ENCODE measurements at places on chromosomes 3 and 15. TPM values are rescaled to one million over a fixed set of nuclear protein-coding genes. Genes with fewer than 3 reads are reported as not detected.

The ABCC5 gene
- total RNA-seq, result 62.3 TPM

The CGNL1 gene
- 36.4 TPM for total RNA-seq

The FGF7 gene
- total RNA-seq, result 5.7 TPM

The CRYGS gene
- total RNA-seq, result 4.4 TPM

The WDR53 gene
- 12.3 TPM for total RNA-seq

DNA sequence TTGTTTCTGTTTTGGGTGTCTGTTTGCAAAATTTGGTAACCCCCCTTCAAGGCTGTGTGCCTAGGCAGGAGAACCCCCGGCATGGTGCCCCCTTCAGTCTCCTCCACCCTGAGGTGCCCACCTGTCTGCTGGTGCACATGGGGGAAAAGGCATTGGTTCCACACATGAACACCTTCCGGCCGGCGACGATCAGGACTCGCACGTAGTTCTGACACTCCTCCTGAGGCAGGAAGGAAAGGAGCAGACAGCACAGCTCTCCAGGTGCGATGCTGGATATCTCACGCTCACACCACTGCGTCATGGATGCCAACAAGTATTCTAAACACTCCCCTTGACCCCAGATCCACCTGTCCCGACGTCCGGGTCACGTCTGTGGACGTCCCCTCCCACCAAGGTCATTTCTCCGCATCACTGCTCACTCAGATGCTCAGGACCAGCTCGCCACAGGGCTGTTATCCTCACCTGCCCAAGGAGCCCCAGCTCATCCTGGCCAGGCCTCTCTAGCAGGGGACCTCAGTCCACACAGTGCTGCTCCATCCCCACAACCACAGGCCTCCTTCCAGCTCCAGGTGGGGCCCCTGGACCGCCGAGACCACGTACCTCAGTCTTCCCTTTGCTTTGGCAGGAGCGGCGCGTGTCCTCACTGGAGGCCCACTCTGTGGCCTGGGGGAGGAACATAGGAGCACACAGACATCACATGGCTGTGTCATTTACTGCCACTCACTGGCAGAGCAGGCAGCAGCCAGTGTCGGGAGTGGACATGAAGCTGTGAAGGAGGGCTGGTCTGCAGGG, 99.0 kb downstream of the SEMA5B start:
- no peak for DNase-seq

DNA sequence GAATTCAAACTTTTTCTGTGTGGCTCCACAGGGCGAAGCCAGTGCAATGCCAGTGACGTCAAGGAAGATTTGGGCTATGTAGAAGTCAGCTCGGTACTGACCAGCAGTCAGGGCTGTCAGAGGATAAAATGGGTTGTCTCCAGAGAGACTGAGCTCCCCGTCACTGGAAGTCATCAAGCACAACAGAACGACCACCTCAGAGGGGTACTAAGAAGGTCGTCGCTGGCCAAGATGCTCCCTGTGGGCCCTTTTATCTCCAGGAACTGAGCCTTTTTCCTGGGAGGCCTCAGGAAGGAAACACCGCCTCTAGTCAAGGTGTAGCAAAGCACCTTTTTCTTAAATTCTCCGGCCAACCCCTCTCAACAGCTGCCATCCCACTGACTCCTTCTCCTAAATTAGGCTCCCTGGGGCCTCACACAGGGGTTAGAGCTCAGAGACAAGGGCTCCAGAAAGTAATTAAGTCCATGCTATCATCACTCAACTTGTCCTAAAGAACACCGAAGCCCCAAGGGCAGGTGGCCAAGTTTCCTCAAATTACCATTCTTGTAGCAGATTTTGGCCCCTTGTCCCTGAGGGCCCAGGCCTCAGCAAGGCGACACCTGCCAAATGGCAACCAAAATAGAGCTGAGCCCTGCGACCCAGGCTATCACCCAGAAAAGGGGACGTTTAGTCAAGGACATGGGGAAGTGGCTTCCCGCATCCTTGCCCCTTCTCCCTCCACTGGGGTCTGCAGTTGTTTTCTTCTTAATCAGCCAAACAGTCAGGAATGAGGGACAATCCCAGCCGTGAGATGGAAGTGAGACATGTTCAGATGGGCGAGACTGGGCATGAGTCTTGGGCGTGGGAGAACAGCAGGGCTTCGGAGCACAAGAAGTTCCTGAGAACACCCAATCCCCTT, 48.0 kb downstream of the SSUH2 start:
- no peak for DNase-seq

- DNase-seq, result no peak
Measured at GRCh38 chr15:83815506-83815905, 161.6 kb downstream of the ADAMTSL3 start.

DNA sequence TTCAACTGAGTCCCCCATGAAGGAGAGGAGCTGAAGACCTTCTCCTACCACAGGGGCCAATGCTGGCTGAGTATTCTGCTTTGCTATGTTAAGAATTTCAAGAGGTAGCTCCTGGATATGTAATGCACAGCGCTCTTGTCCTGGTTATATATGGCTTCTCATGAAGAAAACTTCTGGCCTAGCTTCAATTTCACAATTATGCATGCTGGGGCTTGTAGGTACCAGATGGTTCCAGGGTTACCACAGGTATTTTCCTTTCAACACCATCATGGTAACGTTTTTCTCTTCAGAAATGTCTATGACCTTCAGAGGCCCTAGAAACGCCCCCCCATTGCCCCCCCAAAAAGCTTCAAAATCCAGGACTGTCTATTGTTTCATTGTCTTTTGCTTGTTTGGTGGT, 311.7 kb upstream of the ICE2 start:
- no peak for DNase-seq

GRCh38 chr3:138609898-138610266, 1.3 kb downstream of the FAIM start:
- no peak for DNase-seq

GRCh38 chr3:196996454-196997265, 28.0 kb upstream of the PIGZ start:
- DNase-seq, result no peak

DNA sequence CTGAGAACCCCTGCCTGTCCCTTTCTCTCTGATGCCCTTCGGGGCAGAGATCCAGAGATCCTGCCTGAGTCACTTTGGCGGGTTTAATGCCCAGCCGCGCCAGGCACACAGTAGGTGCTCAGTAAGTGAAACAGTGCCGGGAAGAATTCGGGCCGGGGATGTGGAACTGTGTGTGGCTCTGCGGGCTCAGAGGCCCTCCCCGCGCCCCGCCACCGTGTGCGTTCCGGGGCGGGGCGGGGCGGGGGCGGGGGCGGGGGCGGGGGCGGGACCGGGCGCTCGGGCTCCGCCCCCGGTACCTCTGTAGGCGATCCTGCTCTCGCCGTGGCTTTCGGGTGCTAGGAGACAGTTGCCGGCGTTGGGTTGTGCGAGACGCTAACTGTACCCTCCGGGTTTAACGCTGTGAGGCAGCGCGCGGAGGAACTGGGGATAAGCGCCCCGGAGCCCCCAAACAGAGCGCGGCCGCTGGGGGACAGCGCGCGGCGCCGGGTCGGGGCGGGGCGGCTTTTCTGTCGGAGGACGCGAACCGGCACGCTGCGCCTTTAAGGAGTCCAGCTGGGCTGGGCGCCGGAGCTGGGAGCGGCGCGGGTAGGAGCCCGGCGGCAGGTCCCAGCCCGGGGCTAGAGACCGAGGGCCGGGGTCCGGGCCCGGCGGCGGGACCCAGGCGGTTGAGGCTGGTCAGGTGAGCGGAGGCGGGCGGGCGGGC, at the start of gene ABHD6:
Gene ABHD6 (plus strand): TSS at position 555 of the 703 bp plus-strand sequence. CDS start 18,795 bp downstream, outside the sequence.
- peak; percentile 67 for DNase-seq

GRCh38 chr3:73056014-73056844, 5.2 kb upstream of the EBLN2 start:
- no peak for DNase-seq

- DNase-seq, result no peak
Measured at GRCh38 chr15:82158811-82159210, 103.7 kb downstream of the EFL1 start.

DNA sequence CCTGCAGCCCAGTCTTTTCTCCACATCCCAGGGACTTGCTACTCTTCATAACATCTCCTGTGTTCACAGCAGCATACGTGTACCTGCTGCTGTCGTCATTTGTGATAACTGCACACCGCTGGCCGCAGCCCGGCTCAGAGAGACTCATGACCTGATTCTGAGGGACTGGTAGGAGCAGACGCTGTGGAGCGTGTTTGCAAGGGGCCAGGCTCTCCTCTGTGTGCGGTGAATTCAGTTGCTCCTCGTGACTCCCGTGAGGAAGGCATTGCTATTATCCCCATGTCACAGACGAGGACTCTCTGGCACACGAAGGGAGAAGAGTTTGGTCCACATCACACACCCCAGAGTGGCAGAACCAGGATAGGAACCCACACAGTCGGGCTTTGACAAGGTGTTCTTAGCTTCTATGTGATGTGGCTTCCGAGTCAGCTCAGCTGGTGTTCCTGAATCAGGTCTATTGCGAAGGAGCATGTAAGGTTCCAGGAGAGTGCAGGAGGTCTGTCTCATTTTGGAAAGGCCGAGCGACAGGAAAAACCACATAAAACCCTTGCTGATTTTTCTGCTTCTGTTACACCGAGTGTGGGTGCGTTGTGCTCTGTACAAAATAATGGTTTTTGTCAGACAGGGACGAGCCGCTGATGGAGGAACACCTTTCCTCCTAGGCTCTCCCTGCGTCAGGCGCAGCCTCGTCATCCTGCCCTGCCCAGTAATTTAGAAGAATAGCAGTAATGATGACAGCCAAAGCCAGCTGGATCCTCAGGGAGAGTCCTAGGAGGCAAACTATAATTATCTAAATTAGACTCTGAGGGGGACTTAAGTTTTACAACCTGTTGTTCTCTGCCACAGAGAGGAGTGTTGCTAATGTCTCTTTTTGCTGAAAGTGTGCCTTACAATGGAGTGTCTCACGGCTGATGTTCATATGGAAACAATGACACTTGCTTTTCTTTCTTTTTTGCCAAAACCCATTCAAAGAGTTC, 157.5 kb upstream of the RGMA start:
- no peak for DNase-seq

DNA sequence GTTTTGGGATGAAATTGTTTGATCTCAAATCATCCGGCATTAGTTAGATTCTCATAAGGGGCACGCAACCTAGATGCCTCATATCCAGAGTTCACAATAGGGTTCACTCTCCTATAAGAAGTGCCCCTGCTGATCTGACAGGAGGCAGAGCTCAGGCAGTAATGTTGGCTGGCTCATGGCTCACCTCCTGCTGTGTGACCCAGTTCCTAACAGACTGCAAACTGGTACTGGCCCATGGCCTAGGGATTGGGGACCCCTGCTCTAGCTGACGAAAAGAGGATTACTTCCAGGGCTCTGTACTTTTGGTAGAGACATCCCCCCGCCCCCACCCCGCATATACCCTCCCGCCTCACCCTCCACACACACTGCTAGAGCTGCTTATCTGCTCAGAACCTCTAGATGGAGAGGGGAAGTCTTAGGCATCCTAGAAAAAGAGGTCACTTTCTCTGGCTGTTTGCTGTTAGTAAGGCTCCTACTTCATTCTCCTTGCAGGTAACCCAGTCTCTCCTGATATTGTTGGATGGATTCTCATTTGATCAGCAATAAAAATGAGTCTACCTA, 923.1 kb downstream of the CADM2 start:
- no peak for DNase-seq

GRCh38 chr3:155912579-155913190, 42.2 kb downstream of the GMPS start:
- no peak for DNase-seq

DNA sequence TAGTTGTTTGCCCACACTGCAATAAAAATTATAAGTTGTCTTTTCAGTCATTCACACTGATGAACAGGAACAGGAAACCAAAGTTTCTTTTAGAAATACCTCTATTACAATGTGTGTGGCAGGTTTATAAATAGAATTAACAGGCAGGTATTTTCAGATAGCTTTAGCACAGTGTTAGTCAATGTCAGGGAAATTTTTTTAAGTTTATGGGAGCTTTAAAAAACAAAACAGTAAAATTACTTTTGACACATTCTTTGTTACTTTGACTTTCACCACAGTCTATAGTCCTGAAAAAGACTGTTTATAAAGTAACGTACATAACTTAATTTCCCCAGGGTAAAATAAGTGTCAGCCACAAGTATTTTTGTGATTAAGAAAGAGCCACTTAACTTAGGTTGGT, 38.1 kb downstream of the SERPINI1 start:
- no peak for DNase-seq

DNA sequence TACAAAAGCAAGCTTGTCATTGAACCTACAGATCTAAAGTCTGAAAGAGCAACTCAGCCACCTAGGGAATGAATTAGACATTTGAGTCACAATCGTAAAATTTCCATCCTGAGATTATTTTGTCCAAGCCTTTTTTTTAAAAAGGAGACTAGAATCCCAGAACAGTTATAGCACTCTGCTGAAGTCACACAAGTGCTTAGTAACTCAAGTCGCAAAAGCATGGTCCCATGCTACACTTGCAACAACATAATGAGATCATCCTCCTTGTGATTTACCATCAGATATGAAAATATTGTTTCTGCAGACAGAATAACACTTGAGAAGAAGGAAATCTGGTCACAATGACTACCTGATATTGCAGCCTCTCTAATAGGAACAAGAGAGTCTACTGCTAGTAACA, 106.7 kb downstream of the ZIC4 start:
- DNase-seq, result no peak

DNA sequence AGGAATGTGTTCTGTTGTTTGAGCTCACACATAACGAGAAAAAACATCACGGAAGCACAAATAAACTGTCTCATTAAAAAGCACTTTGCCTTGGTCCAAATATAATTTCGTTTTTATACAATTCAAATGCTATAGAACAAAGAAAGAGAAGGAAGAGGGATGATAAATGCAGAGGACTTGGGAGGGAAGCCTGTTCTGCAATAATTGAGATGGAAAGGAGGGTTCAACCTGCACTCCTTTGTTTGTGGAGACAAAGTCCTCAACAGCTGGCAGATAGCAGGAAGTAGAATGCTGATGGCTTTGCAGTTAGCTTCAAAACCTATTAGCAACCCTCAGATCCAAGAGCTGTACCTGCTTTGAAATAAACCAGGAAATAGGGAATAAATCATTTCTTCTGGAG, 1010.8 kb downstream of the FHIT start:
- DNase-seq, result no peak

DNA sequence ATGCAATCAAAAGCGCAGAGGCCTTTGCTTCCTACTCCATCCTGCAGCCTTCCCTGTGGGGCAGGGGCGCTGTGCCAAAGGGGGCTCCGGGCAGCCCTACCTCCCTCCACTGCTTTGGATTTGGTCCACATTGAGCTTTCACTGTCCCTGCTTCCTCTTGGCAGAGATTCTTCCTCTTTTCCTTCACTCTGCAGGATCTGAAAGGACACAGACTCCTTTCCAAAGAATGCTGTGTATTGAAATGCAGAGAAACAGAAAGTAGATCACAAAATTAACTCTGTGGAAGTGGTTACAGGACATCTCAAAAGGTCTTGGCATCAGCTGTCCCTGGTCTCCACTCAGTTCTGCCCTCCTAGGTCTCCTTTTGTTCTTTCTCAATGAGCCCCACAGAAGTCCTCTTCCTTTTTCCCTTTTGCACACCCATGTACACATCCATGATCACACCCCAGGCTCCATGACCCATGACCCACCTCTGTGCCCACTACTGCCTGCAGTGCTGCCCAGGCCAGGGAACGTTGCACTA, 64.1 kb downstream of the CCR1 start:
- DNase-seq, result no peak

DNA sequence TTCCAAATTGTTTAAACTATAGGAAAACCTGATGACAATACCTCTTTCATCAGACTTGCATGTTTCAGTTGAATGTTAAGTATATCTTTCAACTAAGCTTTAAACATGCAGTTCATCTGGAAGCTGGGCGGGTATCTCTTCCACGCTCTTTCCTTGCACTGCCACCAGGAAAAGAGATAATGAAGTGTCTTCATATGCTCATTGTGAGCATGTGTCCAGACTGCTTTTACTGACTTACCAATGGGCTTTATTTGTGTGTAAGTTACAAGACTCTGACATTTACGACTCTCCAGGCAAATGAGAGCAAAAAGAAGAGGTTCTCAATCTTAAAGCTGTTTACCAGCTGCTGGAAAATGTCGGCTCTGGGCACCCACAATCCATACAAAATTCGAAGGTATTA, 52.8 kb downstream of the TMEM212 start:
- DNase-seq, result no peak
